ENCODE measurements at places on chromosomes 7 and 10. TPM values are rescaled to one million over a fixed set of nuclear protein-coding genes. Genes with fewer than 3 reads are reported as not detected.

PCBD1 gene
- 142 TPM for total RNA-seq

CYP2E1 gene
- 4.7 TPM for total RNA-seq

- no peak for DNase-seq
These were observed 11.4 kb downstream of the INHBA start for GRCh38 chr7:41691286-41692190.

- no peak for DNase-seq
These were observed 132.2 kb downstream of the BBS9 start for GRCh38 chr7:33261585-33261984.

DNA sequence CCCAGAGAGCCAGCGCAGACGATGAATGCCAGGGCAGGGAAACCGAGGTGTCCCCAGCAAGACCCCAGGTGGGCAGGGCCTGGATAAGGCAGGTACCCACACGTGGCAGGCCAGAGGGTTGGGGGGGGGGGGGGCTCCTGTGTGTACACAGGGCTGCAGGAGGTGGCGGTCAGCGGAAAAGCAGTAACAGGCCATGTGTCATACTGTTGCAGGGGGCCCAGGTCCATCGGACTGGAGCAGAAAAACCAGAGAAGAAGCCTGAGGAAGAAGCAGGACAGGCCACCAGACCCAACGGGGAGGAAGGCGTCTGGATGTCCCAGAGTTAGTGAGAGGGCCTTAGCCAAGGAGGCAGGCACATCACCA, 116.3 kb downstream of the MAD1L1 start:
- no peak for DNase-seq

GRCh38 chr7:28714459-28715120, 243.5 kb downstream of the TRIL start:
- no peak for DNase-seq

- DNase-seq = no peak
These were observed 164.6 kb downstream of the SND1 start for GRCh38 chr7:127816354-127817190.
